ENCODE measurements at places on chromosomes 6 and 20.

DNA sequence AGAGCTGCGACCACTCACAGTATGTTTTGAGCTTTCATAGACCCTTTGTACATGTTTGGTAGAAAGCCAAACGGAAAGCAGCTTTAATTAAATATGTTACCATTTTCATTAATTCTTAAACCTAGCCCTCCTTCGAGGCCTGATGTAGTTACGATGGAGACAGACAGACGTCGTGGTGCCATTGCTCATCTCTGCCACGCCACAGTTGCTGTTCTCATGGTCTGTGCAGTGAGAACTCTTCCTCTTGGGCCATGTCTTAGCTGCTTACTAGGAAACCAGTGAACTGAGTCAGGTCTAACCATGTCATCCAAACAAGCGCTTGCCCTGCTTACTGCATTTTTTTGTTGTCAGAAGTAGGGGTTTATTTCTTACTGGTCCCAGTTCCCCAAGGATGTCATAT lies 62.8 kb downstream of the SNX9 start:
- no peak for DNase-seq

DNA sequence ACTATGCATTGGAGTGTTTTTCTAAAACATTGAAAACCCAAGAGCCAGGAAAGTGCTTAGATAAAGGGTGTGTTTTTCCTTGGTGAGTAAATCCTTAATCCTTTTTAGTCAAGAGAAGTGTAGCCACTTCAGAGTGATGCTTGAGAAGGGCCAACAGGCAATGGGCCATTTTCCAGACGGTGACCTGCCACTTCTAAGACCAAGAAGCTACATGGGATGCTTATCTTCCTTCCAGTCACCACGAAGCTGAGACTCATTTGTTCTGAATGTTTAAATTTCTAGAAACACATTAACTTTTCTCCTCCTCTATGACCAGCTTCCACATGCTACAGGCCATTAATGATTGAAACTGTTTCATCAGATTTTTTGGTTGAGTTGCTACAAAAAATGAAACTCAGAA lies 34.4 kb upstream of the NHSL1 start:
- no peak for DNase-seq

DNA sequence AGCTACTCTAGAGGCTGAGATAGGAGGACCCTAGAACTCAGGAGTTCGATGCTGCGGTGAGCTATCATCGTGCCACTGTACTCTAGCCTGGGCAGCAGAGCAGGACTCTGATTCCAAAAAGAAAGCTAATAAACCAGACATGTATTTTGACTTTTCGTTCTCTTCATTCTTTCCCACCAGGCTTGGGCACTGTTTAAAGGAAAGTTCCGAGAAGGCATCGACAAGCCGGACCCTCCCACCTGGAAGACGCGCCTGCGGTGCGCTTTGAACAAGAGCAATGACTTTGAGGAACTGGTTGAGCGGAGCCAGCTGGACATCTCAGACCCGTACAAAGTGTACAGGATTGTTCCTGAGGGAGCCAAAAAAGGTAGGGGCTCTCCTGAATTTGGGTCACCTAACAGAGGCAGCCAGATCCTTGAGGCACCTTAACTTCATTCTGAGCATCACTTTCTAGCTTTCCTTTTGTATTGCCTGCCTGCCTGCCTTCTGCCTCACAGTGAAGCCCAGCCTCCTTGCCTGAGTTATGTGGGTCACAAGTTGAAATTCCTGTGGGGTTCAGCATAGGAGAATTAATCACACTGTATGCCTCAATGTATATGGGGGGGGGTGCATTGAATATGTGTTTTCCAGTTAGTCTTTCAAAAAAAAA lies 3.2 kb downstream of the IRF4 start:
- DNase-seq: no peak

- DNase-seq: no peak
Measured at GRCh38 chr6:43454696-43455530, 435 bp downstream of the DLK2 start.
